ENCODE measurements at places on chromosomes 6 and 20.

GRCh38 chr6:36683145-36683655, 4.7 kb downstream of the CDKN1A start:
- DNase-seq = no peak

DNA sequence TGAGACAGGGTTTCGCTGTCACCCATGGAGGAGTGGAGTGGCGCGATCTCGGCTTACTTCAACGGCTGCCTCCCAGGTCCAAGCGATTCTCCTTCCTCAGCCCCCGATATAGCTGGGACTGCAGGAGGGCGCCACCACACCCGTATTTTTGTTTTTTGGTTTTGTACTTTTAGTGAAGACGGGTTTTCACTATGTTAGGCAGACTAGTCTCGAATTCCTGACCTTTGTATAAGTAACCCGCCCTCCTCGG, 115.4 kb upstream of the BTN3A2 start:
- DNase-seq = no peak

GRCh38 chr6:5135788-5136376, 50.7 kb downstream of the PPP1R3G start:
- DNase-seq = no peak

DNA sequence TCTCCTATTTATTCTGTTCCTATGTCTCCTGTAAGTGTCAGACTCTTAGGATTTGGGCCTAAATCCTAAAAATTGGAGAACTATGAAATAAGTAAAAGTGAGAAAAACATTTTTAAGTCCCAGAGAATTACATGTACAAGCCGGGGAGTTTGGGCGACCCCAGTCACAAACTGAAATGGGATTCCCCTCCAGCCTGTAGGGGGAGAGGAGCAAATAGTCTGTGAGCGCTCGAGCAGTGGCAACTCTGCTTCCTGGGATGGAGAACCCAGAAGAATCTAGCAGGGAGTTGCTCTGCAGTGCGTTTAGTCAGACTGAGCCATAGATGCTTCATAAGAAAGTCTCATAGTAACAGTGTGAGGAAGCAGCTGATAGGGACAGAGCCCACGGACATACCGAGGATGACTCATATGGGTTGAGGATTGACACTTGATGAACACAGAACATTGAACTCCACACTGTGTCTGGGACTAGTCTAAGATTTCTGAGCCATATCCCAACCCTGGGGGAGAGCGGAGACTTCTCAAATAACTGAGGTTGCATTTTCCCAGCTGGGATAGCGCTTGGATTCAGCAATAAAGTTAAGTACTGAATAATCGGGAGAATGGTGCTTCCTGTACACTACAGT, 437.2 kb downstream of the BCKDHB start:
- no peak for DNase-seq

DNA sequence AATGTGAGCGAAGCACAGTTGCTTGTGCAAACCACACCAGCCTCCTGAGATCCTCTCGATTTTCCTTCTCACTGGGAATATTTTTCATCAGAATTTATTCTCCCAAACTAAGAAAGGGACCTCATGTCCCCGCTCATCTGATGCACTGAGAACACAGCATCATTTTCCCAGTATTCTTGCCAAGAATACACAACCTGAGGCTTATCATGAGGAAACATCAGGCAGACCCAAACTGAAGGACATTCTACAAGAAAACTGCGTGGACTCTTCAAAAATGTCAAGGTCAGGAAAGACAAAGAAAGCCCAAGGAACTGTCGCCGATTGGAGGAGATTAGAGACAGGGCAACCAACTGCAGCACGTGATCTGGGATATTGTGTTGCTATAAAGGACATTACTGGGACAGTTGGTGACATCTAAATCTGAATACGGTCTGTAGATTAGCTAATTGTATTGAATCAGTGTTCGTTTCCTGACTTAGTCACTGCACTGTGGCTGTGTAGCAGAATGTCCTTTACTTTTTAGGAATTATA, 72.3 kb downstream of the SNX5 start:
- no peak for DNase-seq

- no peak for DNase-seq
These were observed 99.8 kb upstream of the MLN start for GRCh38 chr6:33903579-33903978.
